Sigmoid colon (tissue), 7 donors: ENCODE measurements at places on chromosomes 6 and 20. TPM values are rescaled to one million over a fixed set of nuclear protein-coding genes. Genes with fewer than 3 reads are reported as not detected.

DNA sequence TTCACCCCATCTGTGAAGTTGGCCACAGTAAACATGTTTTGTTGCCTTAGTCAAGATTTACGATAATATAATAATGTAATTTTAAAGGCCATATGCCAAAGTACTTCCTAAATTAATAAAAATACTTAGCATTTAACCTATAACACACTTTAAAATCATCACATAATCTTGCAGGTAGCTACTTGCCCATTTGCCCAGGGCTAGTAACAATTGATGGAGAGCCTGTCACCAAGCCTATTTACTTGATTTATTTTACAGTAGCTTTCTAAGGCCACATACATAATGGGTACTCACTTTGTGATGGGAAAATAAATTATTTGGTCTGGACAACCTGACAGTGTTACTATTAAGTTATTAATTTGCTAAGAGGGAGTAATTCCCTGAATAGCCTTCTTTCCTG, 14.5 kb downstream of the BTBD9 start:
- DNase-seq, result no peak

DNA sequence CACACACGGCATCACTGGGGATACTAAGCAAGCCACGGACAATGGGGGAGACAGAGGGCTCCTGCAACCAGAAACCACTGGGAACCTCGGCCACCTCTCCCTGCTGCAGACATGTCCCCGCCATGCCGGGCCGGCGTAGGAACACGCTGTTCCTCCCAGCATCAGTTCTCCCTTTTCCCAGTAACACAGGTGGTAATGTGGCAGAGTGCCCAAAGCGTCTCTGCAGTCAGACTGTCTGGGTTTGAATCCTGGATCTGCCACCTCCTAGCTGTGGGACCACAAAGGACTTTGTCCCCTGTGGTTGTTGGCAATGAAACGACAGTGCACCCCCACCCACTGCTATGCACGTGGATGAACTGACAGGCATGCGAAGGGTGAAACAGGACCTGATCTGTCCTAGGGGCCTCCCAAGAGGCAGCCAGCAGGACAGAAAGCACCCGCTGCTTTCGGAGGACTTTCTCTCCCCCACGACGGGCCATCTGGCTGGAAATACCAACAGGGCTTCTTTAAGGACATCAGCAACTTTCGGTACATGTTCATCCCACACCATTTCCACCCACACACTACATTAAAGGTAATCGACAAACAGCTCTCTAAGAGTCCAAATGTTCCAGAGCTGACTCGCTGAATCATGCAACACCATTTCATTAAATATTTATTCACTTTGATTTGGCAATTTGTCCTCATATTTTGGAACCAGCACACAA, 74.1 kb downstream of the SULF2 start:
- DNase-seq, result no peak

GRCh38 chr6:166307082-166308032, 835 bp downstream of the PRR18 start:
- no peak for DNase-seq

DNA sequence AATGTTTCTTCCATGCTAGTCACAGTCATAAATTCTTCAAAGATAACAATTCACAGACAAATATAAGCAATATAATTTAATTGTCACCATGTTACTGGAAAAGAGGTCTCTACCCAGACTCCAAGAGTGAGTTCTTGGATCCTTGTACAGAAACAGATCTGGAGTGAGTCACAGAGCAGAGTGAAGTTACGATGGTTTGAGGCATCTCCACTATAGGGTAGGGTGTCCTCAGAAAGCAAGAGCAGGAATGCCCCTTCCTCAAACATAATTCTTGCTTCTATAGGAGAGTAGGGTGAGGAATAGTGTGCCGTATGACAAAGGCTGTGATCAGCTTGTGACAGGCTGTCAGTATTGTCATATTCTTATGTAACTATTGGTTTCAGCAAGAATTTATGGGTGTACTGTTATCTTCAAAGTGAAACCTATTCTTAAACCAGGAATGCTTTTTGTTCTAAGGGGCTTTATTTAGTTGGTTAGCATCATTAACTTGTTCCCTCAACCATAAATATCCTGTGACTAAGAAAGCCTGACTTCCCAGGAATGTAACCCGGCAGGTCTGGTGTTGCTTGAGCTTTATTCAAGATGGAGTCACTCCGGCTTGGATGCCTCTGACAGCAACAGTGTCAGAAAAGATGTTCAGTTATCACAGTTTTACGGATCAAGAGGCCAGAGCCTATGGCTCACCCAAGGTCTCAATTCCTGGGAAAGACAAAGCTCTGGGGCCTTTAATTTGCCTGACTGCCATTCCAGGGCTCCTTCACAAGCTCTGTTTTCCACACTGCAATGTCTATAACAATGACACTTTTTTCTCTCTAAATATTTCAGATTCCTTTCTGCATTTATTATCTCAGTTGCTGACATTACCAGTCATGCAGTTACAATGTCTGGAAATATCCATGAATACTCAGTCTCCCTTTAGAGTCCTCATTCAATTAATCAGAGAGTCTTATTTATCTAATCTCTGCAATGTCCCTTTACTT, 298.6 kb downstream of the C6orf118 start:
- DNase-seq, result no peak

- DNase-seq, result no peak
Observed at GRCh38 chr6:96923871-96924493, 546 bp upstream of the KLHL32 start.

DNA sequence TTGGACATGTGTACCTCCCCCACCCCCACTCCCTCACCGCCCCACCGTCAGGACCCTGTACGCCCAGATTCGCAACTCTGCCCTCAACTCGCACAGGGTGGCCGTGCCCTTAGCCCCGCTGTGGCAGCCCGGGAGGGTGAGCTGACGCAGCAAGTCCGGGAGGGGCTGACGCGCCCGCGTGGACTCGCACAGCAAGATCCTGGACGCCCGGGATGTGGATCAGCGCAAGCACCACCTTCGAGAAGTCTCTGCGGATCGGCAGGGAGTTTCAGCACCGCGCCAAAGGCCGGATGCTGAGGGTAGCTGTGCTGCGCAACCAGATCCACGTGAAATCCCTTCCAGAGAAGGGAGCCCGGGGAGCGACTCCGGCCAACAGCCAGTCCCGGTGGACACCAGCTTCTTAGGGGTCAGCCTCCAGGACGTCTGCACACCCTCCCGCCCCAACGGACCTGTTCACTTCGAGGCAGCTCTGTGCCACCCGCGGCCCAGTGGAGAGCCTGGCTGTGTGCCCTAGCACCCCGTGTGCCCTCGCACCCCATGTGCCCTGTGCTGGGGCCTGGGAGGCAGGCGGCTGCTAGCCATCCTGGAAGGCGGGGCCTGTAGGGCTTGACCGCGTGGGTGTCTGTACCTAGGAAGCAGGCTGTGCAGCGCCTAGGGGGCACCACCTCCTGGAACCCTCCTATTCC, 6.7 kb upstream of the GJA10 start:
- DNase-seq, result no peak

GRCh38 chr6:156832231-156832647, 55.1 kb downstream of the ARID1B start:
- DNase-seq, result no peak

The METTL24 gene
- 24.4 TPM for total RNA-seq
